Nucleus accumbens (tissue), 56 donors: ENCODE measurements at places on chromosomes 2 and 18.

DNA sequence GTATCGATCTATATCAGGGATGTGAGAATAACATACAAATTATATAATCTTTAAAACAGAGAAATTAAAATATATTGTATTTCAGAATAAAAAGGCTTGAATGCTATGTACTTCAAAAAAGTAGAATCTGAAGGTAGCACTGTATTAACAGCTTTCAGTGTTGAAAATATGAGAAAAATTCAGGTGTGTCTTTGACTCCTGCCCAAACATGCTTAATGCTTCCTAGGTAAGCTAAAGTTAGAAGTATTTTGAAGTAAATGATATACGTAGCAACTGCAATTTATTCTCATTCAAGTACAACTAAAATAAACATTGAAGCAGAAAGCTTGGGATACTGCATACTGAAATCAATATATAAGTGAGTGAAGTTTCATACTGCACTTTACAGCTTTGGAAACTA, 1082.0 kb upstream of the ACVR2A start:
- DNase-seq, result no peak

DNA sequence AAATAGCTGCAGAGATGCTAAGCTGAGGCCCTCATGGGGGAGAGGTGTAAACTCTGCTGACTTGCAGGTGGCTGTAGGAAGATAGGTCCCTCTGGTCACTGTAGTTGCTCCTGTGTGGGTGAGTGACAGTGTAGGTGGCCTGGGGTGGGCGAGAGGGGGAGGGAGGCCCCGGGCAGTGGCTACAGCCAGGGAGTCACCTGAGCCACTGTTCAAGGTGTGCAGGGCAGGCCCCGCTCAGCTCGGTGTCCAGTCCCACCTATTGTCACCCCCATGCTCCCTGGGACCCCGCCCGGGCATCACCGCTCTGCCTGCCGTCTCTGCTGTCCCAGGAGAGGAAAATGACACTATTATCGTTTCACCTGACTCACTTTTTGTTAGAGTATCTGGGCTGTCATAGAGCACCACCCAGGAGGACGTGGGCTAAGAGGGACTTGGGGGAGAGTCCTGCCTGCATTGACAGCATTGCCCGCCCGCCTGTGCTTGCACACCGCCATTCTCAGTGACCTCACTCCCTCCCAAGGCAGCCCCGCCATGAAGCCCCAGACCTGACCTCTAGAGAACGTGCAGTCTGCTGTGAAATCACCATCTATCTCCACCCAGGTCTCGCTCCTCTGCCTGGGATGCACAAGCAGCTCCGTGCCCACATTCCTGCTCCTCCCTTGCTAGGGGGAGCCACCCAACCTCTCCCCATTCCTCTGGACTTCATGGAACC, 29.2 kb downstream of the COPS9 start:
- DNase-seq, result no peak

GRCh38 chr2:16196687-16197503, 256.5 kb downstream of the MYCN start:
- no peak for DNase-seq

DNA sequence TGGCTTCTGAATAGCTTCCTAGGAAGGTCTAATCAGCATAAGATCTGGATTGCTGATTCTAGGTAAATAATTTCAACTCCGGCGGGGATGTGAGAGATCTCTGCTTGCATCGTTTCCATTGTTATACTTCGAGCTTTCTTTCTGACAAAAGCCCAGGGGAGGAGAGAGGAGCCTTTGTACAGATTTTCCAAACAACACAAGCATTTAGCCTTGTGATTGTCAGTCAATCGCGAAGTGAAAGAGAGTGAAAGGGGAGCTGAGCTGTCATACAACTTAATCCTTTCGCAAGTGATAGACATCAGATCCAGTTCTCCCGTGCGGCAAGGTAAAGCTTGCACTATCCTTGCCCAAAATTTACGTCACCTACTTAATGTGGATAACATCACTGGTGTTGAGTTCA, 26.2 kb downstream of the RALB start:
- peak; percentile 6 for DNase-seq

DNA sequence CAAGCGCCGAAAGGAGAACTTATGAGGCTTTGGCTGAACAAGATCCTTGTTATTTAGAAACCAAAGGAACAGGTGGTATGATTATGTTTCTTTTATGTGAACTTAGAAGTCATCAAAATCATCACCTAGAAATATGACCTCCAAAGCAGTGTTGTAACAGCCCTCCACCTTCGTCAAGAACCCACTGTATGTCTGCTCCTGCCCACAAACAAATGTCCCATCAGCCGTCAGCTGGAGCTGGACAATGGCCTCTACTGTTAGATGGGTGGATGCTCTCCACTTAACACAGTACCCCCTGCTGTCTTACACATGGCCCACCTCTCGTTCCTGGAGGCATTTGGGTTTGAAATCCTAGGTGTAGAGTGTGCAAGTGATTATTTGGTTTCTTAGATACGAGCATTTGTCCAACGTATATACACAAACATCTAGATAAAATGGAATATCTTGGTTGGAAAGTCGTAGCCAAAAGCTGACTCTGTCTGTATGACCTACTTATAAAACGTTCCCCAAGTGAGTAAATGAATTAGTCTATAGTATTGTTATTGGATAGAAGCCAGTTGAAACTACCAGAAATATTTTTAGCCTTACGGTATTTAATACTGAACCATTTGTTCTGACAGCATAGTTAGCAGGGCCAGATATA, 113.0 kb downstream of the CRIM1 start:
- DNase-seq, result no peak

- no peak for DNase-seq
Measured at GRCh38 chr2:233142355-233142897, 82.3 kb downstream of the INPP5D start.

DNA sequence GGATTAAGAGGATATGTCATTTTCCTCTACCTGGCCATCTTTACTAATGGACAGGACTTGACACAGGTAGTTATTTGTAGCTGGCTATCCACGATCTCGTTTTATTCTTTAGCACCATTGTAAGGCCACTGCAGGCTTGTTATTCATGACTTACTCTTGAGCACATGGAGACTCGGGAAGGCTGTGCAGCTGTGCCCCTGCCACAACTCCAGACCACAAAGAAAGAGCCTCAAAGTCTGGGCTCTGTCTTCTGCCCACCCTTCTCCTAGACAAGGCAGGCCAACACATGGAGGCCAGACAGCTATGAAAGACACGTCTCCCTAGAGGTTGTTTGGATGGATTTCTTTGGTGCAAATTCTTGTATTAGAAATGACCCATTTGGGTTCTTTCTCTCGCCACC, 133.8 kb downstream of the NAPG start:
- DNase-seq, result no peak

DNA sequence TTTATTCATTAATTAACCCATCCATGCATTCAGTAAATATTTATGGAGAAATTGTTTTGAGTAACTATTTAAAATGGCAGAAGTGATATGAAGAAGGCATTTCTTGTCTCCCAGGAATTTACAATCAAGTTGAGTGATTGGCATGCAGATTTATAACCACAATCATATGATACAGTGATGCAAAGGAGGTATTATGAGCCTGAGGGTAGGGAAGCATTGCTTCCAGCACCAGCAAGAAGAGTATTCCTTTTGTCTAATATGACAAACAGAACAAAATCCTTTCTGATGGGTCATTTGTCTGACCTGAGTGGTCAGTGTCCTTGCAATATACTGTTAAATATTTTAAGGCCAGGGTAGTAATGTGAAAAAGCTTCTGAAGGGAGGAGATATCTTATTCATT, 244.2 kb upstream of the RGPD4 start:
- no peak for DNase-seq
